ENCODE measurements at places on chromosomes 2 and 18.

DNA sequence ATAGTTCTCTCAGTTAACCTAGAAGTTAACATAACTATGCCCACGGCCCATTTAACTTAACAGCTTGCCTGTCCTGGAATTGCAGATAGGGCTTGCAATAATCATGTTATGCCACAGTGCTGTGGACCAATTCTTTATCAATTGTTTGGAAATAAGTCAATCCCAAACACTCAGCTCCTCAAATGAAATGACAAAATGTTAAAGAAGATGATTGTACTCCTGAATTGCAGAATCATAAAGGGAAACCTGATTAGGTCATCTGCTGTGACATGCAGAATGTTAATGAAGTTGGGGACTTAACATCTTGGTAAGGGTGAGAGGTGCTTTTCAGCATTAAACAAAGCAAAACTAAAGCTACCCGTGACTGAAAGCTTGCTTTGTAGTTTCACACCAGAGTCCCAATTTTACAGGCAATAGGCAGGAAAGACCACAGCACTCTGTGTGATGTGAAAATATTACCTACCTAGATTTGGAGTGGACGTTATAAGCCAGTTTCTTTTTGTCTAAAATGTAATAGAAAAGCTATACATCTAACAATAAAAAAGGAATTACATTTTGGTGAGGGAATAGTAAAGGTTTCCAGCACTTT, 364.0 kb downstream of the GPD2 start:
- DNase-seq: no peak

GRCh38 chr2:43803113-43803512, 29.3 kb downstream of the DYNC2LI1 start:
- DNase-seq: no peak

- no peak for DNase-seq
Measured at GRCh38 chr2:215506604-215506990, 70.7 kb upstream of the FN1 start.

DNA sequence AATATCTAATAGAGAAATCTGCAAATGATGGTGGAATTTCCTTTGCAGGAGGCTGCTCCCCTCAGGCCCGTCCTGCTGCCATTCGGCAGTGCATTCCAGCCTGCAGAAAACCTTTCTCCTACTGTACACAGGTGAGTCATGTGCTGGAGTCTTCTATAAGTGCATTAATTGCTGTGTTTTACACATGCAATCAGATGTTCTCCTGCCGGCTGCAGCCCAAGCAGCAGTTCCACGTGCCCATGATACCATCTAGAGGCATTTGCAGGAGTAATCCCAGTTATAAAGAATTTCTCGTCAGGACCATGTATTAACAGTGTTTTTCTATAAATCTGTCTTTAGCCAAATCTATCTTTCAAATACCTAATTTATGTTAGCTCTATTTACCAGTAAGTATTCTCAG, 304.7 kb upstream of the HNMT start:
- no peak for DNase-seq

- no peak for DNase-seq
Measured at GRCh38 chr2:161839926-161840325, 215.7 kb downstream of the SLC4A10 start.

DNA sequence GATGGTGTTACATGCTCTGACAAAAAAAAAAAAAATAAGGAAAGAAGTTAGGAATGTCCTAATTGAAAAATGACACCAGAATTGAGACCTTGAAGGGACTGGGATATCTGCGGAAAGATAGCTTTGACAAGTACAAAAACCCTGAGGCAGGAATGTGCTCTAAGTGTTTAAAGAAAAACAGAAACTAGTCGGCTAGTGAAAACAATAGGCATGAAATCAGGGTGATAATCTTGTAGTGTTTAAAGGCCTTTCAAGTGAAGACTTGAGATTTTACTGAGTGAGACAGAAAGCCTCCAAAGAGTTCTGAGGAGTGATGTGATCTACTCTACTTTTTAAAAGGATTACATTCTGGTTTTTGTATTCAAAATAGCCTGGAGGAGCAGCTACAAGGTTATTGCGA, 107.4 kb downstream of the COBLL1 start:
- no peak for DNase-seq

DNA sequence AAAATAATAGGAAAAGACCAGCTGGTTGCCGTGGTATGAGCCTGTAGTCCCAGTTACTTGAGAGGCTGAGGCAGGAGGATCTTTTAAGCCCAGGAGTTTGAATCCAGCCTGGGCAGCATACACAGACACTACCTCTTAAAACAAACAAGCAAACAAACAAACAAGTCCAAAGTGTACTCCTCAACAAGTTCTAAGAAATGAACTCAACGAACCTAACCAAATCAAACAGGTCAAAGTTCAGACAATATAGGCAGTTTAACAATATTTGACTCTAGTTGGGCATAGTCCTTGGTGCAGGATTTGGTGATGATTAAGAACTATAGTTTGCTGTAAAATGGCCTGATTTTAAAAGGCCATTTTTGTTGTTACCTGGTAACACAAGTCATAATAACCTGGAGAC, 41.9 kb upstream of the RHOB start:
- DNase-seq: no peak

DNA sequence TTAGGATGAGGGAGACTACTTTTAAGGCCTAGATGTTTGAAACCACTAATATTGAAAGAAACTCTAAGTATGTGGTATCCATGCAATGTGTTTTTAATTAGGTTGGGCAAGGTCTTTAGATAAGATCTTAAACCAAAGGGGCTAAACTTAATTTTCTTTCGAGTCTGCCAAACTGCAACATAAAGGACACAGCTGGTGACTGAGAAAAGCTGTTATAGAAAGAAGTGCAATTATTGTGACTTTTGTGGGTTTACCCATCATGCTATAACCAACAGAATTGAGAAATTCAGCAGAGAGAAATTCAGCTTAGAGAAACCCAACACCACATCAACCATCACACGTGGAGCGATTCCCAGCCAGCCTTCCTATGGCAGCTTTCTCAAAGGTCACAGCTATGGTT, 119.5 kb upstream of the LMAN1 start:
- DNase-seq: no peak

DNA sequence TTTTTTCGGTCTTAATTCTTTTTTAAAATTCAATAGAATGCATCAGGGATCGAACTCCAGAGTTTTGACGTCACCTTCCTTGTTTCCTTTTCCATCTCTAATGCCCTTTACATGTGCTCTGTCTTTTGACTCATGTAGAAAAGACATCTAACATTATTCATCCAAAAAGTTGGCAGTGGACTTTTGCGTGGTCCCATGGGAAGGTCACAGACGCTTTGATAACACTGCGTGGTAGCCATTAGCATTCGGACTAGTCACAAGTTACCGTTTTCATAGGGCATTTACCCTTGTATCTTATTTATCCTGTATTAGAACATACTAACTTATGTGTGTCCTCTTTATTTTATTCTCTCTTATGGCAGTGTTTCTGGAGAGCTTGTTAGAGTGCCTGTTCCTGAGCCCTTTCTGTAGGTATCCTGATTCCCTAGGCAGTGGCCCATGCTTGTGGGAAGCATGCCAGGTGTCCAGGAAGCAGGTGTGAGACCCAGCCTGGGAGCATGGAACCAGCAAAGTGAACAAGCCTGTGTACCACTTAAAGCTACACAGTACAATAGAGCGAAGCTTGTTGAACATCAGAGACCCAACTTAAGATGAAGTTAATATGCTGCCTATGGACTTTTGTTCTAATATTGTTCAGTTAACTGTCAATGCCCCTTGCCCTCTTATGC, 73.6 kb upstream of the RBM44 start:
- peak; percentile 37 for DNase-seq

GRCh38 chr2:8090748-8091700, 590.8 kb upstream of the ID2 start:
- no peak for DNase-seq

DNA sequence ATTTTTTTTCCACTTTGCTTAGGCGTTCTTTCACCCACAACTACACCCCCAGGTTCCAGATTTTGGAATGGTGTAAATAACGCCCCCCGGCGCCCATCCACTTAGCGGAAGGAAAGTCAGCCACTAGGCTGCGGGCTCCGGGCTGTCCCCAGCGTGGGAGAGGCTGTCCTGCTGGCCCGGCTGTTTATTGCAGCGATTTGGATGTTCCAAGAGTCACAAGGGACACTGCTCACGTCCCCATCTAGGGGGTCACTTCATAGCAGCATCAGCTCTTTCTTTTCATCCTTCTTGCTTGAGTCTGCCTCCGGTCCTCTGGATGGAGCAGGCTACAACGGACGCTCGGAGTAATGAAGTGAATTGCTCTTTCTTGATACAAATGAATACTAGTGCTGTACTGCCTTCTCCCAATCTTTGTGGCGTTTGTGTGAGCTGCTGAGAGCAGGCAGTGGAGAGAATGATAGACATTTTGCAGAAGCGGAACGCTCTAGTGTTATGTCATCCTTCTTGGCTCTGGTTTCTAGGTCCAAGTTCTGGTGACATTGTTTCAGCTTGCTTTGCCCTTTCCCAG, 50.7 kb upstream of the PAIP2B start:
- DNase-seq: peak; percentile 2

DNA sequence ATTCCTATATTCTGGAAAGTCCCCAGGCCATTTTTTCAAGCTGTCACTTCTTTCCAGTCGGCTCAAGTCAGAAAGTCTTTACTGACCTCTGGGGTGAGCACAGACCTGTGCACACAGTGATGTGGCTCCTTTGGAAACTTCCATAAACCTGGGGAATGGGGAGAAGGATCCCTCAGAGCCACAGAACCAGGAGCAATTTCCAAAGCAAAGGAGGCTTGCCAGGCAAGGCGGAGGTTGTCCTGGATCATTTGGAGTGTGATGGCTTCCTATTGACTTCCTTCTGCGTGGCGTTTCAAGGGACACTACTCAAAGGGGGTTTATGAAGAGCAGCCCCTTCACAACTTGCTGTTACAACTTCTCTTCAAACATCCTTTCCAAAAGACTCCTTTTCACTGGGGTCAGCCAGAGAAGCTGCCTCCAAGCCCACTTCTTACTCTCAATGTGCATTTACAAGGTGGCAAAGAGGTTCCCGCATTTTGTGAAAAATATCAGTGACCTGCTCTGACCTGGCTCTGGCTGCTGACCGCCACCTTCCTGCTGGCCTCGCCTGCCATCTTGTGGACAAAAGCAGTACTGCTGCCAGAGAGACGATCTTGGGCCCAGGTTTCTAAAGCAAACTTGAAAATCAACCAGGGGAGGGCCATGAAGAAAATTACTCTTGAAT, 18.2 kb upstream of the TMEM247 start:
- DNase-seq: peak; percentile 4

DNA sequence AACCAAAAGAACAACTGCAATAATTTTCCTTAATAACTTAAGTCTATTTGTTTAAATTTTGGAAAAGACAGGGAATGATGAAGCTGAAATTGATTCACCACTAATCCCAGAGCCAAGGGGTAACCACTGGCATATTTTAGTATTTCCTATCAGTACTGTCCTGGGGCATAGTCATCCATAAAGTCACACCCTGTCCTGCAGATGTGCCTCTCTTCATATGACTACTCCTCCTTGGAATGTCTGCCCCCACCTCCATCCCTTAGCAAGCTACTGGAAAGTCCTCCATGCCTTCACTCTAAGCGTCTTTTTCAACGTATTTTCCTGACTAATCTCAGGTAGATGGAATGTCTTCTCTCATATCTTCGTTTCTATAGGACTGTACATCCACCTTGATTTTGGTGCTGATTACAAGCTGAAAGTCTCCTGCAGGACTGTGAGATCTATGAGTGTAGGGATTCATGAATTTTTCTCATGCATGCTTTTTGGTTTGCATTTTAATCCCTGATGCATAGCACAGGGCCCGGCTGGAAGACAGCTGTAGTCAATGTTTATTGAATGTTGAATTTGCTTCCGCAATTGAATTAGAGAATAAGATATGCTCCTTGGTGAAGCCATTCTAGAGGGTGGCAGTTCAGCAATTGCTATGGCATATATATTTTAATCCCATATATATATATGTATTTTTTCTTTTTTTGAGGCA, 85.6 kb downstream of the MOGAT1 start:
- no peak for DNase-seq

- DNase-seq: no peak
Measured at GRCh38 chr2:29627279-29627711, 294.1 kb downstream of the ALK start.

DNA sequence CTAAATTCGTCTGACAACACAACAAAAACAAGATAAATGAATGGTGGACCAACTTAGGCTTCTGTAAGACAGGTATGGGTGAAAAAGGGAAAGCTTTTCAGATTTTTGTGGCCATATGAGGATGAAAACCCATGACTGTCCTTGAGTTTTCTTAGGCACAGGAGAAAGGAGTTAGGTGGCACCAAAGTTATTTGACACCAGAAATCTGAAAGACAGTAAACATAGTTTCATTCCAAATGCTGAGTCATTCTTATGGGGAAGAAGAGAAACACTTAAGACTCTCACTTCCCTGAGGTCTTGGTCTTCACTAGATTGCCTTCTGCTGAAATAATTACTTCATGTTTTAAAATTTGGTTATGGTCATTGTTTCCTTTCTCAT, 5.2 kb upstream of the GPD2 start:
- DNase-seq: no peak

- no peak for DNase-seq
Measured at GRCh38 chr2:64168756-64169155, 24.5 kb upstream of the PELI1 start.

- peak; percentile 47 for DNase-seq
Measured at GRCh38 chr2:40448476-40449079, 3.3 kb downstream of the SLC8A1 start.

GRCh38 chr2:104853534-104854497, at the start of gene POU3F3:
Gene POU3F3, plus strand, starts transcription at chr2:104854115. Its CDS starts 1,396 bp downstream, at chr2:104855511.
- no peak for DNase-seq

GRCh38 chr2:102385522-102385921, 29.9 kb downstream of the IL18R1 start:
- no peak for DNase-seq

DNA sequence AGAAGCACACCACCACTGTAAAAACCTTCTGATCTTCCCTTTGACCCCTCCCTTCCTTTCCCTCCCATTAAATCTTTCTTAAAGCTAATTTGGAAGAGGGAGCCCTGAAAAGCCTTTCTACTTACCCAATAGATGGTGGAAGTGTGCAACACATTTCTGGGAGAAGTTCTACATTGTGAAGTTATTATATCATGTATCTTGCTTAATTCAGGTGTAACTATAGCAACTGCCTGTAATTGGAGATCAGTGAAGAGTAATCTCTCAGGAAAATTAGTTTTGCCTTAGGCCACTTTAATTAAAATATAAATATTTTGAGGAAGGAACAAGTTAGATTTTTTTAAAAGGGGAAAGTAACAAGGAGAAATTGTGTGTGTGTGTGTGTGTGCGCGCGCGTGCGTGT, 266.0 kb downstream of the SH3BP4 start:
- DNase-seq: no peak

- no peak for DNase-seq
Measured at GRCh38 chr2:513981-514706, 163.1 kb downstream of the TMEM18 start.

GRCh38 chr18:3649633-3650426, 199.9 kb downstream of the TGIF1 start:
- no peak for DNase-seq

DNA sequence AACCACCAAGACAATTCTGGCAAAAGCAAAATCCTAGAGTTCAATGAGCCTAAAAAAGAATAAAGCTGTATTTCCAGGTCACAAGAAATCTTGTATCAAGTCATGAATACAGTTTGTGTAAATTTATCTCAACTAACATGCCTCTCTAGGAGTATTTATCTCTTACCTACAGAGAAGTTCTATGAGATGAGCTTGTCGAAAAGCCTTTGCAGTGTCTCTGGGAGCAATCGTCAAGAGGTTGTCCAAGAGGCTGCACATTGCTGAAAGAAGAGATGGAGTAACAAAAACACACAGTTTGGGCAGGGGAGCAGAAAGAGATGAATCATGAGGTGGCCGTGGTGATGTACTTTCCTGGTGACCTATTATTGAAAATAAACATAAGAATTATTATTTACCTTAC, 112.0 kb upstream of the CD226 start:
- DNase-seq: no peak
